ENCODE measurements at places on chromosomes 4 and X. TPM values are rescaled to one million over a fixed set of nuclear protein-coding genes. Genes with fewer than 3 reads are reported as not detected.

STOX2 gene
- 4.5 TPM for total RNA-seq

SUPT20HL2 gene
- not detected for total RNA-seq

ZNF674 gene
- 2.7 TPM for total RNA-seq

STATH gene
- not detected for total RNA-seq

ARMCX4 gene
- total RNA-seq = 0.43 TPM

HTN3 gene
- not detected for total RNA-seq

RADX gene
- 1.9 TPM for total RNA-seq

ARHGEF9 gene
- total RNA-seq = 7.5 TPM

WAS gene
- not detected for total RNA-seq

XAGE3 gene
- not detected for total RNA-seq

TBC1D8B gene
- total RNA-seq = 4.3 TPM

FATE1 gene
- total RNA-seq = not detected

TLR6 gene
- 0.48 TPM for total RNA-seq

INTU gene
- total RNA-seq = 6.5 TPM

DMRTC1 gene
- not detected for total RNA-seq

HSFX1 gene
- 0.85 TPM for total RNA-seq

MTTP gene
- under 0.01 TPM for total RNA-seq

ARL9 gene
- total RNA-seq = 0.43 TPM

H2BW2 gene
- not detected for total RNA-seq

ZNF330 gene
- 25.1 TPM for total RNA-seq

SSX4B gene
- not detected for total RNA-seq

SLC26A1 gene
- total RNA-seq = 0.21 TPM

YIPF7 gene
- total RNA-seq = not detected

ATP1B4 gene
- not detected for total RNA-seq

ZBTB49 gene
- 5.1 TPM for total RNA-seq

SCLT1 gene
- 6.0 TPM for total RNA-seq

CFI gene
- 2.9 TPM for total RNA-seq

PF4V1 gene
- not detected for total RNA-seq

RENBP gene
- 5.5 TPM for total RNA-seq

SLIT2 gene
- 0.21 TPM for total RNA-seq

PPARGC1A gene
- 2.4 TPM for total RNA-seq

TLR10 gene
- not detected for total RNA-seq

CYLC1 gene
- not detected for total RNA-seq

ADGRG4 gene
- total RNA-seq = not detected

POU4F2 gene
- total RNA-seq = not detected

BTC gene
- 3.1 TPM for total RNA-seq

CLGN gene
- 95.7 TPM for total RNA-seq

All from tracheal epithelial cell (primary cell).